ENCODE measurements at places on chromosomes 2 and 18. TPM values are rescaled to one million over a fixed set of nuclear protein-coding genes. Genes with fewer than 3 reads are reported as not detected.

The ATRAID gene
- total RNA-seq: 109 TPM

The NEU2 gene
- total RNA-seq: not detected

The GPAT2 gene
- 20.4 TPM for total RNA-seq

The BBS5 gene
- total RNA-seq: 4.3 TPM

The CNTNAP5 gene
- total RNA-seq: not detected

The STRN gene
- 27.0 TPM for total RNA-seq

The DSG4 gene
- not detected for total RNA-seq

The PAX3 gene
- total RNA-seq: not detected

The NT5DC4 gene
- not detected for total RNA-seq

The GREB1L gene
- total RNA-seq: not detected

The NIFK gene
- 177 TPM for total RNA-seq

The ANTXR1 gene
- 0.09 TPM for total RNA-seq

The BIRC6 gene
- total RNA-seq: 105 TPM

The CPLX4 gene
- not detected for total RNA-seq

The COLEC11 gene
- total RNA-seq: 0.47 TPM

The BOLL gene
- not detected for total RNA-seq

The ALLC gene
- not detected for total RNA-seq

The TPO gene
- total RNA-seq: not detected

The CTAGE1 gene
- not detected for total RNA-seq

The FTCDNL1 gene
- total RNA-seq: 2.1 TPM

The LYG2 gene
- total RNA-seq: not detected
